Cortex of kidney (tissue), 1 donor: ENCODE measurements at places on chromosomes 1 and 21.

DNA sequence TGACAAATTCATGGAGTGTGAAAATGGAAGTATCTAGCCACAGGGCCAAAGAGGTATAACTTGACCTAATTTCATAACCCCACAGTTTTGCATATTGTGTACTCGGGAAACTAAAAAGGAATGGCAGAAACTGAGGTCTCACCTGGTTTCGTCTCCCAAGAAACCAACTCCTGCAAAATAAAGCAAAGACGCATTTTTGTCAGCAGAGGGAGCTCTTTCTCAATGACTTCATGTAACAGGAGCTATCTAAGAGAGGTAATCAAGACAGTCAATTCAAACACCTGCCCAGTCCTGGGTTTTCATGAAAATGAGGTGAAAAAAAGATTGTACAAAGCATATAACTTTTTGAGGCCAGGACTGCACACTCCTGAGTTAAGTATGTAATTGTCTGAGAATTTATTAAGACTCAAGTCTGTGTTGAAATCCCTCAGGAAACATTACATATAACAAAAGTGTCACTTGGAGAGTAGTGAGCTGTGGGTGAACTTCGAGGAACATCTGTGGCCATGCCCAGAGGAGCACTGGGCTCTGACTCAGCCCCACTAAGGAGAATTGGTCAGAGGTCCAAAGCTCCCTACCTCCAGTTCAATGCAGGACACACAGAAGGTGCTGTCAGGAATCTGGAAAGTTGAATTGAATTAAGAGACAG is 17.6 kb downstream of the FCRL4 start:
- no peak for DNase-seq

GRCh38 chr1:171486048-171486519 is 754 bp downstream of the PRRC2C start:
- DNase-seq: no peak

- no peak for DNase-seq
These were observed 52.0 kb downstream of the SLC9A1 start for GRCh38 chr1:27102707-27103468.

DNA sequence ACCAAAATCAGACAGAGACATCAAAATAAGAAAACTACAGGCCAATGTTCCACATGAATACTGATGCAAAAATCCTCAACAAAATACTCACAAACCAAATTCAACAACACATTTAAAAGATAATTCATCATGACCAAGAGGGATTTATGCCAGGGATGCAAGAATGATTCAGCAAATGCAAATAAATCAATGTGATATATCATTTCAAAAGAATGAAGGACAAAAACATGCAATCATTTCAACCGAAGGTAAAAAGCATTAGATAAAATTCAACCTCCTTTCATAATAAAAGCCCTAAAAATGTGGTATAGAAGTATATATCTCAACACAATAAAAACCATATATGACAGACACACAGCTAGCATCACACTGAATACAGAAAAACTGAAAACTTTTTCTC is 81.5 kb upstream of the LYPLAL1 start:
- no peak for DNase-seq

DNA sequence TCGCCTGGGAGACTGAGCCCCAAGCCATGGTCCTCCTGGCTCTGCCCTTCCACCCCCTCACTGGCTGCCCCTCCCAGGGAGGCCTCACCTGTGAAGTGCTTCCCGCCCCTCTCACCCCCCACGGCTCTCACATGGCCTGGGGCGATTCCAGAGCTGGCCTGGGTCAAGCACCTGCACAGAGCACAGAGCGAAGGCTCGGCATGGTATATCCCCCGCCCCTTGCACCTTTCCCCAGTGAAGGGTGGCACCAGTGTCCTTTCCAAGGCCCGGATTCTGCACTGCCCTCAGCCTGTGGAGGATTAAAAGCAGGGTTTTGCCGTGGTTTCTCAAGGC is 1.1 kb upstream of the AJAP1 start:
- no peak for DNase-seq

GRCh38 chr1:60444680-60445079 is 371.1 kb upstream of the C1orf87 start:
- no peak for DNase-seq

DNA sequence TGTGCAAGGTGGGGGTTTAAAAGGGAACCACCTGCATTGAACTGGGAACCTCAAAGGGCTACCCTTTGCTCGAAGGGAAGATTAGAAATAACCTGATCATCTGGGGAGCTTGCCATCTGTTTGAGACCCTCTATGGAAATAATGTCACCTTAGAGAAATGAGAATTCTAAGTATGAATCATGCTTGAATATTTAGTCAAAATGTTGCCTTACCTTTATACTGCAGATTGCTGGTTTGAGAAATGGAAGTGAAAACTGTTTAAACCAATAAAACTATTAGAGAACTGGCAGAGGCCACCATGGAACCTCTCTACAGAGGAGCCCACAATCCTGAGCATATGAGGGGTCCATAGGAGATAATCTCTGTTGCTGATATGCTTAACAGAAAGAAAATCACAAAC is 131.2 kb upstream of the FAM78B start:
- DNase-seq: no peak

DNA sequence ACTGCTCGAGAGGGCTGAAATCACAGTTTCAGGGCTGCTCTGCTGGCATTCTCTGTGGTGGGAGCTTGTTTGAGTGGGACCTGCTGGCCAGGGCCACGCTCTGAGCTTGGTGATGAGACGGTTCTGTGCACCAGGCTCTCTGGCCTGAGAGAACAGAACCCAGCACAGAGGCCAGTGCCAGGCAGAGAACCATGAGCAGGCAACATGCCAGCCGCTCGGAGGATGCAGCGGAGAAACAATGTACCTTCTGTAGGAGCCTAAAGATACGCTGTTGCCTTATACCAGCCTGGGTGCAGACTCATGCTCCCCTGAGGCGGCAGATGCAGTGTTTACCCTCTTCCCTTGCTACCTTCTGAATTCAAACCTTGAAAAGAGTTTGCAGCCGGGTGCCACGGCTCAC is 10.0 kb downstream of the C2CD2 start:
- DNase-seq: no peak

GRCh38 chr1:182952677-182953444 is at the start of gene SHCBP1L:
Gene SHCBP1L (minus strand): TSS chr1:182953166. CDS start chr1:182953133, 33 bp downstream.
- DNase-seq: no peak

- DNase-seq: no peak
These were observed 34.0 kb upstream of the SAMD13 start for GRCh38 chr1:84267476-84267875.

DNA sequence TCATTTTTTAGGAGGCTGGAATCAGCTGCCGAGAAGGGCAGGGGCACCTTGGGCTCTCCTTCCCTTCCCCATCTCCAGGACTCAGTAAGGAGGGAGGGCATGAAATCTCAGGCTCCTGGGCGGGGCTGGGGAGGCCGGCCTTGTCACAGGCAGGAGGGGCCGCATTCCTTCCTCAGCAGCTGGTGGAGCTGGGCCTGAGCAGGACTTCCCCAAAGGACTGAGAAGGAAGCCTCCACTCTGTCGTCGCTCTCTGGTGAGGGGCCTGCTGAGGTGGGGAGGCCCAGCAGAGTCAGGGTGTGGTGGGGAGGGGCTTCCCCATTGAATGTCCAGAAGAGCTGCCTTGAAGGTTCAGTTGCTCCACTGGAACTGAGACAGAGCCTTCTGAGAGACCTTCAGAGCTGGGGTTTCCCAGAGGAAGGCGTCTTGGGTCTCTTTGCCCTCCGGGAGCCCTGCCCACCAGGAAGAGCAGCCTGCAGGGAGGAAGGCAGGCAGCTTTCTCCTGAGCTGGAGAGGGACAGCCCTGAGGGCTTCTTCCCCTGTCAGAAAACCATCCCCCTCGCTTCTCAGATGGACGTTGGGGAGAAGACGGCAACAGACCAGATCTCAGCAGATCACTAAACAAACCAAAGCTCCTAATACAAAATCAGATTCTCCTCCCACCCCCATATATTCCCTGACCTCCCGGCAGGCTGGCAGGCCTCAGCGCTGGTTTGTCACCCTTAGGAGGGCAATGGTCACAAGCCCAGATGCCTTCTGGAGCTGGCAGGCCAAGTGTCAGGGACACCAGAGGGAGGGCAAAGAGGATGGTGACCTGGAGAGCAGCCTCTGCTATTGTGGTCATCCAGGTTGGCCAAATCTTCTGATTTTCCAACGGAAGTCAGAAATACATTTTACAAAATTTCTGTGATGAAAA is 10.7 kb downstream of the KCNA10 start:
- no peak for DNase-seq

GRCh38 chr1:223742856-223743517 is 30.6 kb downstream of the CAPN2 start:
- DNase-seq: no peak

DNA sequence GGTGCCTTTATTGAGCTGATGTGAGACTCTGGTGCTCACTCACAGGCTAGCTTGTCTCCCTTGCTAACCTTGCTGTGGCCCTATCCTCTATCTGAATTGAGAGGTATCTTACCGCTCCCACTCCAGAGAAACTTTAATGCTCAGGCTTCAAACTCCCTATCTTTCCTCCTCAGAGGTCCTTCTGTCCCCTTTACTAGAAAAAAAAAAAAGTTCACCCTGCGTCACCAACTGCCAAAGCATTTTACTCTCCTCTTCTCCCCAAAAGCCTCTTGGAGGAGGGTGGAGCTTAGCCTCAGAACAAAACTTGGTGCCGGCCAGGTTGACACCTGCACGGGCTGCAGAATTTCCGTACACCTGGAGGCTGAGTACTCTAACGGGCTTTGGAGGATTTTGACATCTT is 55.1 kb downstream of the ATP2B4 start:
- DNase-seq: no peak

- no peak for DNase-seq
These were observed 202.9 kb downstream of the NCAM2 start for GRCh38 chr21:21200939-21201615.

DNA sequence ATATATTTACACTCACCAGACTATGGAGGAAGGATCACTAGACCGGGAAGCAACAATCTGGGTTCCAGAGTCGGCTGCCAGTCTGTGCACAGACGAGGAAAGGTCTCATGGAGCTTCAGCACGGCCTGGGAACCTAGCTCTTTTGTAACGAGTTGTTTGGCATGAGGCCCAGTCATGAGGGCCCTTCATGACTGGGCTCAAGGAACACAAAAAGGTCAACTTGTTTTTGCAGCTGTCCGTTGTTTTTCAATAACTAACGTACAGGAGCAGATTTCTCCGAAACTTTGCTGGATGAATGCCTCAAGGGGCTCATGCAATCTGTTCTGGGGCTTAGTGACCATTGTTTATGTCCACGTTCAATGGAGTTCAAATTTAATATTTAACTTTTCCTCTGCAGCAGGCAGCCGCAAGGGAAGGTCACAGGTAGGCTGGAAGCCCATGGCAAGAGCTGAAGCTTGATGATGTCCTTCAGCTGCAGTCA is 5.9 kb upstream of the STUM start:
- DNase-seq: no peak

DNA sequence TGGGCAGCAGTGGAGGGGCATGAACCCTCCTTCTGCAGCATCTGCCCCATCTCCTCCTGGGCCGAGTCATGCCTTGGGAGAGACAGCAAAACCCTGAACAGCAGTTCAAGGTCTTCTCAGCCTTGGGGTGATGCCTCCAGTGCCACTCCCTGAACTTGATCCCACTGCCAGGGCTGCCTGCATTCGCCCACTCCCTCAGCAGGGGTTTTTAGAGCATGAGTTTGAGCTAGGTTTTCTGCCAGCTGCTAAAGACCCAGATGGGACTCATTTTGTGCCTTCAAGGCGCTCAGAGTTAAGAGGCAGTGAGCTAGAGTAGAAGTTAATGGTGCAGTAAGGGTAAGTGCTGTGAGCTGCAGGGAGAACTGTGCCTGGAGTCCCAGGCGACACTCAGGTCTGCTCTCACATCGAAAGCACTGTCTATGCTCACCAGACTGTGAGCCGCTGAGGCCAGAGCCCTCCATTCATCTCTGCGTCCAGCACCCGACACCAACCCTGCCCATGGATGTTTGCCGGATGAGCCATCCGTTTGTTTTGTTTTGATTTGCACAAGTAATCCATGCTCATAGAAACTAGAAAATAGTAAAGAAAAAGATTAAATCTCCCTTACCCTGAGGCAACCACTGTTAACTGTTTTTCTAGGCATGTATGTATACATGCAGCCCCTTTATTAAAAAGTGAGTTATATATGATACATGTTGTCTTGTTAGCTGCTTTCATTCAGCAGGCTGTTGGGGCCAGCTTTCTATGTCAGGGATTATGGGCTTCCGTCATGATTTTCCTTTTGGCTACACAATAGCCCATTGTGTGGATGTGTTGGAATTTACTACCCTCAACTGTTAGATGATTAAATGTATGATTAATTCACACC is 67.8 kb downstream of the VPS26C start:
- DNase-seq: no peak

DNA sequence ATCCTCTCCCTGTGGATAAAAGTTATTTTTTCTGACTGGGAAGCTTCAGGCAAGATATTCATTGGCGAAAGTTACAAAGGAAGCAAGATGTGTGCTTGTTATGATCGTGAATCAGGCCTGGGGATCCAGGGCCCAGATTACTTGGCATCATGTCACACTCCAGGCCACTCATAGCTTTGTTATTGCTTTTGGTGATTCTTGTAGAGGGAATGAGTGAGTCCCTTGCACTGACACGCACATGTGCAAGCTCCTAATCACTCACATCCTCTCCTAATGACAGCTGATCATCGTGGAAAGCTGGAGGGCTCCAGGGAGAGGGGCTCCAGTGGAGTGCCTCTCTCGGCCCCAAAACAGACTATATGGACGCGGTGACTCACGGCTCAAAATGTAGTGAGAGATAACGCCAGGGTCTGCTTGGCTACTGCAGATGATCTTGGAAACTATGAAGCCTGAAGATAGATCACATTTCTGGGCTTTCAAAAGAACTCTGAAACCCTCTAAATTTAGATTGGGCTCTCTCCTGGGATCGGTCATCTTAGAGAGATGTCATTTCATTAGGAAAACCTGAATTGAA is 481.1 kb upstream of the USP24 start:
- no peak for DNase-seq

DNA sequence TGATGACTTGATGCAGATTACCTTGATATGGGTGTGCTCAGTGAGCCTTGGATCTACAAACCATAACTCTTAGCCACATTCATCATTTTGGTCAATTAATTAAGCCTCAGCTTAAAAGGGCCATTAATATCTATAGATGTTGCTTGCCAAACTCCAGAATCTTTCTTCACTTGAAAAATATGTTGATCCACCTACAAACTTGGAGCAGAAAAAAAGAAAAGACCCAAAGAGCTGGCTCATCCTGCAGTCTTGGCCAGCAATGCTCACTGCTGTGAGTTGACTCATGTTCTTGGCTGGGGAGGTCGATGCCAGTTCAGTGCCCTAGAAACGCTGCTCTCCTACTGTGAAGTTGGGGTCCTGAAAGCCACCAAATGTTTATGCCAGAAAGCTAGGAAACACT is 75.4 kb downstream of the DPT start:
- DNase-seq: no peak

- DNase-seq: no peak
These were observed 35.5 kb downstream of the SDCCAG8 start for GRCh38 chr1:243291292-243291691.

DNA sequence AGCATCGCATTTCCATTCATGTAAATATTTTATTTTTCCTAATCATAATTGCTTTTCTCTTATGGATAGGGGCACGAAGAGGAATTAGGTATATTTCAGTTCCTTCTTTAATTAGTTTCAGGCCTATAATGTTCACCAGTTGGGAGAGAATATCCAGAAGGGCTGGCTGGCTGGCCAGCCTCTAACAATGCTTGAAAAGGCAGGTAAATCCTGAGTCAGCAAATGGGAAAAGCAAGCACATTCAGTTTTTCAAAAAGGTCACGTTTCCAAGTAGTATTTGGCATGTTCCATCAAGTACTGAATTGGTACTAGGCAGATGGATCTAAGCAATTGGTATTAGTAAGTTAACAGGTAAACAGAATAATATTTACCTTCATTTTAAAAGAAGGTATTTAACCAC is 8.0 kb downstream of the RAB29 start:
- DNase-seq: no peak

- no peak for DNase-seq
These were observed 52.6 kb downstream of the RUNX1 start for GRCh38 chr21:34996304-34997101.
